ENCODE measurements at places on chromosomes 7 and 10.

DNA sequence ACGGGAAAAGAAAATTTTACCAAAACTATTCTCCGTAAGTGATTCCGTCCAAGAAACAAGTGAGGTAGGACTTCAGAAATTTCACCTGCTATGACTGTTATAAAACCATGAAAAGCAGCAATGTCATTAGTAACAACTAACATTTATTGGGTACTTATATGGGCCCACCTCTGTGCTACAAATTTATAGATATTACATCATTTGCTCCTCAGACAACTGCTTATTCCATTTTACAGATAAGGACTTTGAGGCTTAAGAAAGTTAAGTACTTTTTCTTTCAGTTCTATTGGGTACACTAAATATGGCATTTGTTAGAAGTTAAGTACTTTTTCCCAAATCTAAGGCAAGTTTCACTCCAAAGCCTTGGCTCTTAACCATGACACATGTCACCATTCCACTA is 36.3 kb downstream of the HACD1 start:
- DNase-seq: no peak

GRCh38 chr7:32158751-32159745 is 88.8 kb upstream of the PDE1C start:
- DNase-seq: no peak

GRCh38 chr10:30719832-30720231 is 90.3 kb upstream of the LYZL2 start:
- no peak for DNase-seq

- DNase-seq: no peak
These were observed 111.9 kb upstream of the NRBF2 start for GRCh38 chr10:63021225-63021624.

DNA sequence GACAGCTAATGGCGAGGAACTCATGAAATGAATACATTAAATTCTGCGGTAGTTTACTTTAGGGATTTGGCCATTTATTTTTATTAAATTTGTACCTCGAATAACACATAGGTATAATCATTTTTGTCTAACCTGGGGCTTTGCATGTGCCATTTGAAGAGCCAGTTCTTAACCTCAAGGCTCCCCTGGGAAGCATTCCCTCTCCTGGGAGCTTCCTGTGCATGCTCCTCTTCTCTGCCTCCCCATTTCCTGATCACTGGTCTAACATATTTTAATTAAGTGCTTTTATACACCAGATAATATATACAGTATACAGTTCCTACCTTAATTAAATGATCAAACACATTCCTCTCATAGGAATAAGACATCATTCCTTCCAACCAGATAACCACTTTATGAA is 183.9 kb upstream of the FZD1 start:
- DNase-seq: no peak

- no peak for DNase-seq
These were observed 7.0 kb downstream of the CALML5 start for GRCh38 chr10:5492322-5492855.

DNA sequence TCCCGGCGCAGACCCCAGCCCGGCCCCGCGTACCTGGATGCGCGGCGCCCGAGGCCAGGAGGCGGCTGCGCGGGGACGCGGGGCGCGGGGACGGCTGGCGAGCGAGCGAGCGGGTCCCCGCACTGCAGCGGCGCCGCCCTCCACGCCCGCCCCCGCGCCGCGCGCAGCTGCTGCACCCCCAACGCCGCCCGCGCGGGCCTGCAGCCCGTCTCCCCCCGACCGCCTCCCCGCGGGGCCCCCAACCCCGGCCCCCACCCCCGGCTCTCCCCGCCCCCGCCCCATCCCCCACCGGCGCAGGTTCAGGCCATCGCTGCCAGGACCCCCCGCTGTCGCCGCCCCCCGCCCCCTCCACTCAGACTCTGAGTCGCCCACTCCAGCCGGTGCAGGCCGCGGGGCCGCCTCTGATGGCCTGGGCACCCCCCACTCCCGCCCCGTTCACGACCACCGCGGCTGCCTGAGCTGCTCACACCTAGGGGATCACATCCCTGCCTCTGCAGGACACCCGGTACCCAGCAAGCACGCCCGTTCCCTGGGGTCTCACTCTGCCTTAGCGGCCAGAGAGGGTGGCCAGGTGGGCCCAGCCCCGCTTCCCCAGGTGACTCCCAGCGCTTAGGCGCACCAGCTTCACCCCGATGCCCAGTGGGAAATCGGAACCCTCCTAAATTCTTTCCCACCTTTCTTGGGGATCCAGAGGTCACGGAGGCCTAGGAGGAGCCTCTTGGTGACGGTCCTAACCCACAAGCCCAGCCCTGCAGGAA is 13.9 kb upstream of the DNAAF5 start:
- DNase-seq: peak; percentile 26
